ENCODE measurements at places on chromosomes 5 and 9.
A peak's percentile ranks its signal among the peaks of the same experiment; 100 is the strongest.

DNA sequence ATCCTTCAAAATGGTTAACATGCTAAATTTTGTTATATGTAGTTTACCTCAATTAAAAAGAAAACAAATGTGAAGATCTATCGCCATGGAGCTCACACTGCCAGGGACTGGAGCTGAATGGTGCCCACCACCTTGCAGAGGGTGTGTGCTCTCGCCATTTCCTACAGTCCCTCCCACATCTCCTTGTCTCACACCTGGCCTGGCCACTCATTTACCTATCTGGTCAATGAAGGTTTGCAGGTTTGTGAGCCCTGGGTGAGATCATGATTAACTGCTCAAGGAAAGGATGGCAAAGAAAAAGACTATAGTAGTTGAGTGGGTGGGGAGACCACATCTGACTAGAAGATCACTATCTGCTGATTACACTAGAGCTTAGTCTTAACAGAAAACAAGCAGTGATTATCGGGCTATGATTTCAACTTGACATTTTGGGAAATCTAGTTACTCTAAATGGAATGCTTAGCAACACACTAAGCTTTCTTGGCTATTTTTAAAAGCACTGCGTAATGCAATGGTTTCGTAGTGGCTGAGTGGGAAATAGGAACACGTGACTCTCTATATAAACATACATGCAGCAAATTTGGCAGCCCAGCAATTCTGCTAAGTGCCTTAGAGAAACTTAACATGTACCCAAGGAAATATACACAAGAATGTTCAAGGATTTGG is 27.3 kb downstream of the PUM3 start:
- peak; percentile 73 for DNase-seq

DNA sequence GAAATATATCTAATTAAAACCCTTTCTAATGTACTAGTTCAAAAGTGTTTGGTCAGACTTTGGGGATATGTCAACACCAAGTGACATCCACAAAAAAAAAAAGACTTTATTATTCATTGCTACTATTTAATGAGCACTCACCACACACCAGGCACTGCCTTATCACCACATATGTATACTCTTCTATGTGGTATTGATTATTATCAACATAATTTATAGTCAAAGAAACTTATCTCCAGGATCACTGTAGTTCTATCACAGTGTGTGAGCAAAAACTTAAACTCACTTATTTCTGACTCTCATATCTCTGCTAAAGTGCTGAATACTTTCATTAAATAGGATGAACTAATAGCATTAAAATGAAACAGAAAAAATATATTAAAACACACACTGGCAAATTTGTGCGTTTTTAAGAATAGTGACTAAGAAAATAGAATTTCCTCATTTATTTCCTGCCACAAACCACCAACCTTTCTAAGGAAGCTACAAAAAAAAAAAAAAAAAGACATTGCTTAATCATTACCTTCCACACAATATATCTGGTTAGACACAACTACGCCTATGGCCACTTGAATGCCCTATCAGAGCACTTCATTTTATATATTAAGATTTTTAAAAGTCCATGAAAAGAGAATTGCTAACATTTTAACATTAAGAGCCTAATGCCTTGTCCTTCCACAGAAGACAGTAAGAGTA is 12.8 kb downstream of the SLCO4C1 start:
- no peak for DNase-seq

DNA sequence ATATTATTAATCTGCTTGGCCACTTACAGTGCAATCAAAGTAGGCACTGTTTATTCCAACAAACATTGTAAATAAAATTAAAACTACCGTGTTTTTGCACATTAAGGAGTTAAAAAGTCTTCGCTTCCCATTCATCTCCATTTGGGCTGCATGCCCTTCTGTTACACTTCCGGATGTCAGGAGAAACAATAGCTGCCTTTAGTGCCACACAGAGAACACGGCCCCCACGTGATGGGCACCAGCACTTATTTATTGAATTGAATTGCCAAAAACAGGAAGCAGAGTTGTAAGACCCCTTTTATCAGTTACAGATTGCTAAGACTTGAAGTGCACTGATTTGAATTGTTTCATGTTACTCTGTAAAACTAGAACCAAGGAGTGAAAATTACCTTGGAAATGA is 80.4 kb downstream of the LHFPL2 start:
- no peak for DNase-seq

DNA sequence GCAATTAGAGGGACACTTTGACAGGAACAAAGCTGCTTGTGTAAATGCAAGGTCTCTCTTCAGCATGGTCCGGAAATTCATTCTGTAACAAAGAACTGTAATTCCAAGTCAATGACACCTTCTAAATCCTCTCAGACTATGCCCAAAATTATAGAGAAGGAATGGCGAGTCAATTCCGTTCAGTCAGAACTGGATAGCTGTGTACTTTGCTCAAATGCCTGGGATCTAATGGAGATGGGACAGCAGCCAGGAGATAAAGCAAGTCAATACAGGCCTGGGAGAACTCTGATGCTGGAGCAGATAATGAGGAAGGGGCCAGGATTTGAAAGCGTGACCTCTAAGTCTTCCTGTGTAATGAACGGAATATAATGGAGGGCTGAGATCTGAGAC is 96.4 kb upstream of the SPRY4 start:
- DNase-seq: no peak

- no peak for DNase-seq
These were observed 24.4 kb upstream of the COL5A1 start for GRCh38 chr9:134617246-134617645.

DNA sequence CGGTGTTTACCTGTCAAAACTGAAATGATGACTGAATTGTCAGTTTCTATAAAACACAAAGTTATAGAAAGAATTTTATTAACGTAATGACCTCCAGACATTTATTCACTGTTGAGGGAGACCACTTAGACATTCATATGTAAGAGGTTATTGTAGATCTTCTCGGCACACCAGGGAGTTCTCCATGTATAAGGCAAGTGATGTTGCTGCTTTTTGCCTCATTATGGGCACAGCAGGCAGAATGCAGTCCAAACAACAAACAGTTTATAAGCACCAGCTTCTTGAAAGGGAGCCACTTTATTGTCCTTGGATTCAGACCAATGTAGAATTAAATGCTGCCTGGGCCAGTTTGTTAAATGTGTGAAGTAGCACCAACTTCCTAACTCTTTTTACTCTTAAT is 66.7 kb downstream of the C7 start:
- no peak for DNase-seq

DNA sequence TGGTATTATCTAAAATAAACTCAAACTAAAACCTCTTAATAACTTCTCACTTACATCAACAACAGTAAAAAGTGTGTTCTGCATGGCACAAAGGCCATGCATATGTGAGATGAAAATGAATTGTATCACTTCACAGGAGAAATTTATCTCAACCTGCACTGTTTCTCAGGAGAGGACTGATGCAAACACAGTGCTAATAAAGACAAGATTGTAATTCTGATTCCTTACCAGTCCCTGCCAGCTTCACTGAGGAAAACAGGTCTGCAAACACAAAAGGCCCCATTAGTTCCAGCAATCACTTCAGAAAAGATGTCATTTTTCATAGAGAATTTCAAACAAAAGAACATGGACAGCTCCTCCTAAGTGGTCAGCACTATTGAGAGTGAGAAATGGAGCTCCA is 117.3 kb upstream of the PDE4D start:
- DNase-seq: no peak

DNA sequence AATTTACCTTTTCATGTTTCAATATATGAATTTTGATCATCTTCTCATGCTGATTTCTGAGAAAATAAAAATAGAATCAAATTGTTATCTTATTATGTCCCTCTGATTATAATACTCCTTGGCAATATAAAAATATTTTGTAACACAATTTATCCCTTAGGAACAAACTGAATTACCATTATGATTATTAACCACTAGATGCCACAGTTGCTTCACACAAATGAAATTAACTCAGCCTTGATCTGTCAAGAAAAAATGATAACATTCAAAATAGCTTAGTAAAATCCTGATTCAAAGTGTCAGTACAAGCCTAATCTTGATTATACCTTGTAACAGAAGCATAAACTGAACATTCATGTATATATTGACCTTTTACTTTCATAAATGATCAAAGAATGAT is 4.8 kb upstream of the CHSY3 start:
- peak; percentile 54 for DNase-seq

DNA sequence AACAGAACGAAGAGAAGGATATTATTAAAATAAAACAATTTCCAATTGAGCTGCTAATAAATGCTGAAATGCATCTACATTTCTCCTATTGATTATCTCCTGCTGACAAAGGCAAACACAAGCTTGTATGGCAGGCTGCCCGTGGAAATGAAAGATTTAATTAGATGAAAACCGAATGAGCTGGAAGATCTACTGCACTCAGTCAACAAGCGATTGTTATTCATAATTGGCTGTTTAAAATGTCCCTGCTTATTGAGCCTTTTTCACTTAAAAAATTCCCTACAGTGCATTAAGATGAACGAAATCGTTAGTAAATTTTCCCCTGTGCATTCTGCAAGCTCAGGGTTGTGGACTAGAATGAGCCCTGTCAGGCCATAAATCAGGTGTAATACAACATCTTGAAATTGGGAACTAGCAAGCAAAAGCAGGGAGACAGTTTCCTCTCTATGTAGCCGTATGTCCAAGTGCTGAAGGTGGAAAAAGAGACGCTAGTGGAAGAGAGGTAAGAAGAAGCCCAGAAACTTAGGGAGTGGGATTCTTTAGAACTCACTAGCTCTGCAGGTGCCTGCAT is 28.5 kb upstream of the KIF4B start:
- no peak for DNase-seq

- peak; percentile 63 for DNase-seq
These were observed 64.5 kb downstream of the ARSB start for GRCh38 chr5:78920604-78921003.

GRCh38 chr5:121819682-121820261 is 31.9 kb upstream of the FTMT start:
- no peak for DNase-seq

GRCh38 chr5:95621839-95622629 is 2.1 kb downstream of the GPR150 start:
- no peak for DNase-seq

Measured in astrocyte of the spinal cord (primary cell).